ENCODE measurements at places on chromosomes 12 and 14.

DNA sequence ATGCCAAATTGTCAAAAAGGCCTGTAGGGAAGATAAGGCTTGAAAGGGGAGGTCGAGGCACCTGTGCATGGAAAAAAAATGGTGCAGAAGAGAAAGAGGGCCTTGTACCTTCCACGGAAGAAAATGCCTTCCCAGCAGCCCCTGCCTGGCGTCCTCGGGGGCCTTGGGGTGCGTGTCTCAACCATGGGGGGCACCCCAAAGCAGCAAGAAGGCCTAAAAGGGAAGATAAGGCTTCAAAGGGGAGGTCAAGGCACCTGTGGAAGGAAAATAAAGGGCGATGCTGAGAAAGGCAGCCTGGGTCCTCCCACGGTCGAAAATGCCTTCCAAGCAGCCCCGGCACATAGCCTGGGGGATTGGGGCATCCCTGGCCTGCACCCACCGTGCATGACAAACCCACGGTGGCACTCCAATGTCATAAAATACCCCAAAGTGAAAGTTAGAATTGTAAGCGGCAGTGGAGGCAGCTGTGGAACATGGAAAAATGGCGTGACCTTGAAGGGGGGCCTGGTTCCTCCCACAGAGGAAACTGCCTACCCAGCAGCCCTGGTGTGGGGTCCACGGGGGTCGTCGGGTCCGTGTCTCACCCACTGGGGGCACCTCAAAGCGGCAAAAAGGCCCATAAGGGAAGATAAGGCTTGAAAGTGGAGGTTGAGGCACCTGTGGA lies 275.0 kb downstream of the ALG10 start:
- DNase-seq, result no peak

GRCh38 chr14:69708586-69709560 lies 58.1 kb upstream of the SRSF5 start:
- DNase-seq, result no peak

GRCh38 chr14:58557242-58557641 lies 80.5 kb upstream of the DACT1 start:
- DNase-seq, result no peak

- DNase-seq, result no peak
Measured at GRCh38 chr12:47165934-47166333, 86.2 kb upstream of the AMIGO2 start.

GRCh38 chr12:43795716-43796280 lies 10.3 kb downstream of the TWF1 start:
- DNase-seq, result no peak

GRCh38 chr12:76480796-76481195 lies 78.8 kb downstream of the OSBPL8 start:
- no peak for DNase-seq

GRCh38 chr14:72643317-72643801 lies 250.5 kb downstream of the DPF3 start:
- DNase-seq, result no peak

DNA sequence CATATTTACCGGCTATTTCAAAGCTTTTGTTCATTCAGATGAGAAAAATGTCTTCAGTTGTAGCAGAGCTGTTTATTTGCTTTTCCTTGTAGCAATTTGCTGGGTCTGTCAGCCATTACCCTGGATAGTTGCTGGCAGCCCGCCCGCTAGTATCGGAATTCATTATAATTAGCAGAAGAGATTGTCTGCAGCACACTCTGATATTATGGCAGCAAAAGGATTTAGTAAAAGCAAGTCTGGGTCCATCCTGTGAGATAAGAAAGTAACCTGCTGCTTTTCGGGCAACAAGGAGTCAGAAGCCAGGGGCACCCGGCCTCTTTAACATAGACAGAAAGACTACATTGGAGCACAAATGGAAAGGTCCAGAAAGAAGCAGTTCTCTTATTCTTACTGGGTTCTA lies 6.1 kb upstream of the SLC35E3 start:
- DNase-seq, result no peak

DNA sequence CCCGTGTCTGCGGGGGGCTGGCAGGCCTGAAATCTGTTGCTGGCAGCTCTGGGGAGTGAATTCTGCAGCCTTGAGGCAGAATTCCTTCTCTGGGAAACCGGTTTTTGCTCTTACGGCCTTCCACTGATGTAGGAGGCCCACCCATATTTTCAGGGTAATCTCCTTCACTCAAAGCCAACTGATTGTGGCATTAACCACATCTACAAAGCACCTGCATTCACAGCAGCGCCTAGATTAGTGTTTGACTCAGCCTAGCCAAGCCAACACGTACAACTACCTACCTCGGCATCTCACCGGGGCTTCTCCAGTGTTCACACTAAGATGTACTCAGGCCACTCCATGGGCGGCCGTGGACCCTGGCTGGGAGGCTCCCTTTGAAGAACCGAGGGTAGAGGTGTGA lies 15.8 kb downstream of the C12orf43 start:
- DNase-seq, result no peak

DNA sequence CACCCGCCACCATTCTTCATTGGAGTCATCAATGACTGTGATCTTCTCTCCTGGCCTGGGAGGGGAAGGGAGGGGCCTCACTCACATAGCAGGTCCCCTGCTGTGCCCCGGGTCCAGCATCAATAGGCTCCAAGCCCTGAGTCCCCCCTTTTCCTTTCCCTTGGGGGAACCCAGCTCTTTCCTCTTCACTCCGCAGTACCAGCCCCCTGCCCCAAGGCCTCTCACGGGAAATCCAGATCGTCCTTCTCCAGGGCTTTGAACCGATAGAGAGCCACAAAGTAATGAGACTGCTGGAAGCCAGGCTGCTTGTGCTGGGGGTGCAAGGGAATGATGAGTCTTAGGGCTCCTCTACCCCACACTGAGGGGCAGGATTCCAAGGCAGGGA lies 6.7 kb downstream of the STAC3 start:
- no peak for DNase-seq

DNA sequence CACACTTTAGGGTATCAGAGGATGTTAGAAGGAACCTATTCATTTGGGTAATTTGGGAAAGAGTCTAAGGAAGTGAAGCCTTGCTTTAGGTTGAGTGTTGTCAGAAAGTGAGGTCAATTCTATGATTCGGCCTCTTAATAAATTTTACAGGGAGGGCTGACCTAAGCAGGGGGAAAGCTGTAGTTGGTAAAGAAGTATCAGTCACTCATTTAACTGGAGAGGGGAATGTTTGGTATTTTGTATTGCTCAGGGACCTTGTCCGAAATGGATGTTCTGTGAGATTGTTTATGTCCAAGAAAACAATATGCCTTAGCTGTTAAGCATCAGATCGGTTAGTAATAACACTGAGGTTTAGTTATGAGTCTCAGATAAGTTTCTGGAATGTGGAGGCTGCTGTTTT lies 7.3 kb downstream of the CAND1 start:
- DNase-seq, result no peak

DNA sequence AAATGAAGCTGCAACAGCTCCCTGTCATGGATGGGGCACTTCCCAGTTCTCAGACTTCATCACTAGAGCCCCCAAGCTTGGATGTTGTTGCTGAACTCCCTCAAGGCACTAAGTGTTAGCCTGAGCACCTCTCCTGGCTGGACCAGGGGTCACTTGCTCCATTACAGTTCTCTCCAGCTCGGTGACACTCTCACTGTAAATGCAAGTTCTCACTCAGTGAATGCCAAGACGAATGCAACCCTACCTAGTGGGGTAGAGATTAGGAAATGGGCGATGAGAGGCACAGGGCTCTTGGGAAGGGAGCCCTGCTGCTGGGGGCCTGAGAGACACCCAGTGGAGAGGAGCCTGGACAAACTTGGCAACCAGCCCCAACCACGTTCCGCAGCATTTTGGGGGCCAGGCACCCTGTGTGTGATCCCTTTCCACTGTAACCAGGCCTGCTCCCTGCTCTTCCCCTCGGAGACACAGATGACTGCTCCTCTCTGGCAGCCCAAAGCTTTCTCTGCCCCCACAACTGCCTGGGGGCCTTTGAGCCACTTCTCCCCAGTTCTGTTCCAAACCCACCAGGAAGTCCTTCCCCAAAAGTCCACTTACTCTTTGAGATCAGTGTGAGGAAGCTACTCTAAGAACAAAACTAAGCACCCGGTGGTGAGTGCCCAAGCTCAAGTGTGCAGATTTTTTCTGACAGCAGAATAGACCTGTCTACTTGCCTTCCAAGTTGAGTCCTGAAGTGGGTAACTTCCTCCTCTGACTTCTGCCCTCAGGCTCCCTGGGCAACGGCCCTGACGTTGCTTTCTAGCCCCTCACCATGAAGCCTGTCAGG lies 8.0 kb upstream of the SELPLG start:
- DNase-seq, result no peak

- DNase-seq, result no peak
Measured at GRCh38 chr12:6758506-6759095, 5.7 kb upstream of the MLF2 start.

- no peak for DNase-seq
Measured at GRCh38 chr12:18967814-18968213, 161.7 kb upstream of the PLEKHA5 start.

DNA sequence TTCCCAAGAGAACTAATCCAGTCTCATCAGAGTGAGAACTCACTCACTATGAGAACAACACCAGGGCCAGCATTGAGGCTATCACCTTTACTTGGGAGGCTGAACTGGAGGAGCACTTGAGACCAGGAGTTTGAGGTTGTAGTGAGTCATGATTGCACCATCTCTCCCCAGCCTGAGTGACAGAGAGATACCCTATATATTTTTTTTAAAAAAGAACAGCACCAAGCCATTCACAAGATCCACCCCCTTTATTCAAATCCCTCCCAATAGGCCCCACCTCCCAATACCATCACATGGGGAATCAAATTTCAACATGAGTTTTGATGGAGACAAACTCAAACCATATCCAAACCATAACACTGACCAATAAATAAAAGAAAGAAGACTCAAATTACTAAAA lies 3.7 kb upstream of the TMX1 start:
- DNase-seq, result no peak

DNA sequence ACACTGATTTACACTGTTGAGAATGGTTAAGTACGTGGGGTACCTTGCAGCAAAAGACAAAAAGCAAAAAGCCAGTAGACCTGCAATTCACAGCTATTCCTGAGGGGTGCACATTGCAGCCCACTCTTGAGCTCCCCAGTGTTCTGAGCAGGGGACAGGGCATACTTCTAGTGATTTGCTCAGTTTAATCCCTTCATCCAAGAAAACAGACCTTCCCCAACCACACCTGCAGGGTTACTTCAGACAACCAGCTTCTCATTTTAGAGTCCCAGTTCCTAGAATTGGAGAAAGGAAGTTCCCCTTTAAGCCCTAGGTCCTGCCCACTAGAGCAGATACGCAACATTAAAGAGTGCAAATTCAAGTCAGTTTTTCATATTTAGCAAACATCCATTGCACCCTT lies 3.6 kb upstream of the WSB2 start:
- no peak for DNase-seq

- DNase-seq, result peak; percentile 27
Measured at GRCh38 chr12:55724226-55724939, 4.2 kb downstream of the RDH5 start.

DNA sequence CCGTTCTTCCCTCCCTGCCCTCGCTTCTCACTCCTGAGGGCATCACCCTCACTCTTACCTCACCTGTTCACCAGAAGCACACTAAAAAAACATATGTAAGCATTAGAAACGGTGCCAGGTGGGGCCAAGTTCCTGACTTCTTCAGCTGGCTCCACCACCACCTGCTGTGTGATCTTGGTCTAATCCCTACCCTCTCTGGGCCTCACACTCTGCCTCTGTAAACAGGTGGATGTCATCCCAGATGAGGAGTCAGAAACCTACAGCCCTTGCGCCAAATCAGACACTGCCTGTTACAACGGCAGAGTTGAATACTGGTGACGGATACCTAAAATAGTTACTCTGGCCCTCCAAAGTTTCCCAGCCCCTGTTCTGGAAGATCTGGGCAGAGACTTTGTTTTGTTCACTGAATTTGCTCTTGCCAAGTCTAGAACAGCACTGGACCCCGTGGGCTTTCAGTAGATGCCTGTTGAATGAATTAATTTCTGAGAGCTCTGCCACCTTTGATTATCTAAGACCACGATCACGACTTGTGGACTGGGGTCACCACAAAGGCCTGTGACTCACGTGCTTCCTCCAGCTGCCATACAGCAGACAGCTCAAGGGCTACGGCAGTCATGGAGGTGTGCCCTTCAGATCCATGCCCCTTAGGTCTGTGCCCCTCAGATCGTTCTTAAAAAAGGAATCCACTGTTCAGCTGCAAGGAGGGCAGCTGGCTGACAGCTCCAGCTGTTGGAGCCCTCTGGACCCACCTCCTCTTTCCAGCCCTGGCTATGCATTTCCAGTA lies 71.9 kb downstream of the GSC start:
- DNase-seq, result no peak

- DNase-seq, result no peak
Measured at GRCh38 chr14:39988939-39989338, 556.7 kb upstream of the FBXO33 start.

DNA sequence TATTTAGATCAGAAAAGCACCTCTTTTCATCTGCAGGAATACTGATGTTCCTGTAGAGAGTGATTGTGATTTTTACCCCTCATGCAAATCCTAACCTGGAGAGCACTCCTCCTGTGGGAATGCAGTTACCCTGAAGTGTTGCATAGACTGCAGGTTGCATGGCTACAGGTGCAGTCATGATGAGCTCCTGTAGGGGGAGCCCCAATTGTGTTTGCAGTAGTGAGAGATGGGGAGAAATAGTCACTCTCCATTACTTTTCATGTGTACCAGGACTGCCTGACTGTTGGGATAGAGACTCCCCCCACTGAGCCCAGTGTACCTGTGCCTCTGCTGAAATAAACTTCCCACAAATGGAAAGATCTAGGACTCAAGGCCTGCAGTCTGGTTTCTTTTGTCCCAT lies 1086.5 kb downstream of the SLC6A15 start:
- DNase-seq, result no peak

DNA sequence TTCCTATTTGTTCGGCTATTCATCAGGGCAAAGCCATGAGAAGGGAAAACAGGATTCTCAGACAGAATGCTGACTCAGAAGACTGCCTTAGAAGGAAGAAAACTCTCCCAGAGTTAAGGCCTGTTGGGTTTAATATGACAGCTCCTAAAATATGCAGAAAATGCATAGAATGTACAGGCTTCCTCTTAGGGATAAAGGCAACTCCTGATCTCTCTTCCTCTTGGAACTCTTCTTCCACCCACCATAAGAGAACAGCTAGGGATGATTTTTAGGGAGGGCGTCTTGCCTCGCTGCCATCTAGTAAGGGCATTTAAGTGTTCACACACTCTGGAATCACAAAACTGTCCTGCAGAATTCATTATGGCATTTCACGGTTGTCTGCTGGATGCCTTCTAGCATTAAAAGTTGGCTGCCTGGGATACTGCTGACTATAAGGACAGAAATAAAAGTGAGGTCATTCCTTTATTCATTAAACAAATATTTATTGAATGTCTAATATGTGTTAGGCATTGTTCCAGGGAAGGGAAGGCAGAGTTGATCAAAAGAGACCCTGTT lies 73.7 kb downstream of the DCAF5 start:
- DNase-seq, result no peak

GRCh38 chr12:50241178-50241577 lies 42.1 kb downstream of the LIMA1 start:
- DNase-seq, result no peak

DNA sequence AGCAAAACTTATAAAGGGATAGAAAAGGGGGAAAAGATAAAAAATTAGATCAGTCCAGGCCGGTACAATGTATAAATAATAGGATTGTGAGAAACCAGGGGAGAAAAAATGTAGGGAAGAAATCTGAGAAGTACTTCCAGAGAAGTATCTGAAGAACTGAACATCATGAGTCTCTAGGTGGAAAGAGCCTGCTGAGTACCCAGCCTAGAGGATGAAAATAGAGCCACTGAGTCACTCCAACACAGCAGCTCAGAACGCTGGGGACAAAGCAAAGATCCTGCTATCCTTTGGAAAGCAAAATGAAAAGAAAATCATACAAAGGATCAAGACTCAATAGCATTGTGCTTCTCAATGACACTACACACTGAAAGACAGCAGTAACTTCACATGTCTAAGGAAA lies 138.0 kb downstream of the ANO6 start:
- no peak for DNase-seq

All from activated CD4-positive, CD25-positive, alpha-beta regulatory T cell (primary cell).